Activated CD4-positive, alpha-beta T cell treated with anti-CD3 and anti-CD28 coated beads for 36 hours (primary cell): ENCODE measurements at places on chromosomes 7 and 10. TPM values are rescaled to one million over a fixed set of nuclear protein-coding genes. Genes with fewer than 3 reads are reported as not detected.

Gene ADCY1
- 1.2 TPM for total RNA-seq

Gene GPR26
- not detected for total RNA-seq

Gene CALHM1
- not detected for total RNA-seq

Gene PPP1R17
- not detected for total RNA-seq

Gene SDK1
- 1.9 TPM for total RNA-seq

- no peaks in the 10 kb centered on the region for H3K27me3 ChIP-seq
- no peak overlapping the region for H3K4me3 ChIP-seq
- peaks cover 11% of the 10 kb centered on the region for H3K4me1 ChIP-seq
- DNase-seq = no peak
These were observed 7.0 kb downstream of the CUX1 start for GRCh38 chr7:101824440-101824839.

DNA sequence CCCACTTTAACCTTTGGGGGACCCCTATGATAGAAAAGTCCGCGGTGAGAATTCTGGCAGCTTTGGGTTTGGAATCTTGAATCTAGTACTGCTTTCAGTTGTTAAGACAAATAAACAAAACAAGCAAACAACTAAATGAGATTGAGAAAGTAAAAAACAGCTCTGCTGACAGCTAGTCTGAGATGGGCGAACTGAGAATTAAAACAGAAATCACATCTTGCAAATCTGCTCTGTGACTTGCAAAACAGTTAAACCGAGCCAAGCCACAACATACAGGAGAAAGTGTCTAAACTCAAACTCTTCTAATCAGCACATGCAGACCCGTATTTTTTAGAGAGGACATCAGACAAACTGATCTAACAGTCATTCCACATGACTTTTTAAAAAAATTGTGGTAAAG lies 110.4 kb downstream of the SH2D4B start:
- peaks cover 5% of the 10 kb centered on the region for H3K27me3 ChIP-seq
- DNase-seq = no peak
- no peak overlapping the region for H3K27ac ChIP-seq
- H3K4me3 ChIP-seq = no peak overlapping the region
- no peaks in the 10 kb centered on the region for H3K36me3 ChIP-seq
- no peaks in the 10 kb centered on the region for H3K4me1 ChIP-seq

DNA sequence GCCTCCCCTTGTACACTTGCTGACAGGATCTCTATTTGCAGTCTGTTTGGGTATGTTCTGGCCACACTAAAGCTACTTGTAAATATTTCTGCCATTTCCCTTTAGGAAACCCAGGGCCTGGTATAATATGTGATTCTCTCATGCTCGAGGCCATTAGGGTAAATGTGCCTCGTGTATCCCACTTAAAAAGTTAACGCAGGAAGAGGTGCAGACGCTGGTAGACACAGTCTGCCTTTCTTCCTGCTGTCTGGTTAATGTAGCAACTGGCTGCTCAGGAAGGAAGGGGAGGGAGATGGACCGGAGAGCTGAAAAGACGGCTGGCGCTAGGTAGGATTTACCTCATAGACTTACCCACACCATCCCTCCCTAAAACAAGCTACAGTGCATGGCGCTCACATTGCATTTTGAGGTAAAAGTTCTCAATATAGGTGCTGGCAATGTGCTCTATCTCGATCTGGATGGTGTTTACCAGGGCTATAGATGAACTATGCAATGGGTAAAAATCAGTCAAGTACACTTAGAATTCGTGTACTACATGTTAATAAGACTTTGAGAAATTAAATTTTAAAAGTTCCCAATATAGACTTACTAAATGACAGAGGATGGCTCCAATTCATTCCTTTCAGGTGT lies 125.9 kb downstream of the JAZF1 start:
- H3K36me3 ChIP-seq = no peaks in the 10 kb centered on the region
- H3K4me1 ChIP-seq = peaks cover 10% of the 10 kb centered on the region
- H3K27me3 ChIP-seq = peaks cover 3% of the 10 kb centered on the region
- no peak for DNase-seq
- H3K27ac ChIP-seq = no peak overlapping the region

DNA sequence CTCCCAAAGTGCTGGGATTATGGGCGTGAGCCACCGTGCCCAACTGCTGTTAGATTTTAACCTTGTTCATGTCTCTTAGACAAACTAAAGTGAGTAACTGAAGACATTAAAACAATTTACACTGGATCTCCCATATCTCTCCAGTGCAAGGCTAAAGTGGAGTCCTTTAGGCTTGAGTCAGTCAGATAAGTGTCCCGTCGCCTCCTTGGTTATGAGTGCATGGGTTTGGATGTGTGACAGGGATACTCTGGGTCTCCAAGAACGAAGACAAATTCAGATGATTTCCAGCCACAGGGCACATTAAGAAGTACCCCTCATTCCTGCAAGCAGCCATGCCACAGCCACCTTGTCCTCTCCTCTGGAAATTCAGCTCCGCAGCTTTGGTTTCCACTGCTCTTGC lies 66.1 kb upstream of the PDZD8 start:
- peaks cover 14% of the 10 kb centered on the region for H3K27me3 ChIP-seq
- H3K27ac ChIP-seq = no peak overlapping the region
- peaks cover 6% of the 10 kb centered on the region for H3K4me1 ChIP-seq
- DNase-seq = no peak
- no peak overlapping the region for H3K4me3 ChIP-seq
- H3K36me3 ChIP-seq = peaks cover 2% of the 10 kb centered on the region

DNA sequence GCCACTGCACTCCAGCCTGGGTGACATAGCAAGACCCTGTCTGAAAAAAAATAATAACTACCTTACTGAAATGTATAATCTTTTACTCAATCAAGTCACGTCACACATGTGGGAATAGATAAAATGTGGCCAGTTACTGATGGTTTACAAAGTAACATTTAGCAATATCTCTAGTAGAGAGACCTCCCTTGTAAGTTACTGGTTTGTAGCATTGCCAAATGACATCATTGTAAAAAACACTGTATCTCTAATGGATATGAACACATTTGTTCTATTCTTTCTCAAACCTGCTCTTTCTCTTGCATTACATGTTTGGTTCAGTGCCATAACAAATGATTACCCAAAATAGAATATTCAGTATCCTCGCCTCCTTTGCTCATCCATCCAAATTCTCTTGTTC lies 18.8 kb downstream of the TET1 start:
- no peaks in the 10 kb centered on the region for H3K36me3 ChIP-seq
- no peak overlapping the region for H3K4me3 ChIP-seq
- no peak overlapping the region for H3K27ac ChIP-seq
- DNase-seq = no peak
- no peaks in the 10 kb centered on the region for H3K27me3 ChIP-seq

DNA sequence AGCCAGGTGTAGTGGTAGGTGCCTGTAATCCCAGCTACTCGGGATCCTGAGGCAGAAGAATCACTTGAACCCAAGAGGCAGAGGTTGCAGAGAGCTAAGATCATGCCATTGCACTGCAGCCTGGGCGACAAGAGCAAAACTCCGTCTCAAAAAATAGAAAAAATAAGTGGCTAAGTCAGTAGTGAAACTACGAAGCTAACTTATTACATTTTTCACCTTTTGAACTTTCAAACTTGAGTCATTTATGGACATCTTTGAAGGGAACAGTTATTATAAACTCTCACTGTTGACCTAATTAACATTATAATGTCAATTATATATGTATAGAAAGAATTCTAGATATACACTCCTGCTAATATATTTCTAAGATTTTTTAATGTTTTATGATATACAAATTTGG lies 541.5 kb upstream of the C7orf33 start:
- no peak for DNase-seq
- H3K27ac ChIP-seq = no peak overlapping the region

DNA sequence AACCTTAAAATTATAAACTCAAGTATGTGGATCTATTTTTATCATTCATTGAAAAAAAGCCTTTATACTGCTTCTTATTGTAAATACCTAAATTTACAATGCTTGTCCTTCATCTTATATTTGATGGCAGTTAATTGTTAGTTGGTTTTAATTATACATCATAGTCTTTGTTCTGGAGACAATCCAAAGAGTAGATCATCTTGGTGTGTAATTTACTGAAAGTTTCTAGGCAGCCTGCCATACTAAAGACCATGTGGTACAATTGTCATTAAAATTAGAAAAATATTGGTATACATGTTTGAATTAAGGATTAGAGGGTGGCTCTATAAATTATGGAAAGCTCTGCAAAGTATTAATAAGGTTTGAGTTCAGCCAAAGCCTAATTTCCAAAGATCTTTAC lies 231.4 kb downstream of the KCND2 start:
- no peak for DNase-seq
- no peaks in the 10 kb centered on the region for H3K4me1 ChIP-seq
- no peak overlapping the region for H3K27ac ChIP-seq
- no peaks in the 10 kb centered on the region for H3K27me3 ChIP-seq
- H3K4me3 ChIP-seq = no peak overlapping the region

- H3K36me3 ChIP-seq = peaks cover 40% of the 10 kb centered on the region
- H3K4me1 ChIP-seq = peaks cover 26% of the 10 kb centered on the region
- DNase-seq = peak; percentile 68
- no peak overlapping the region for H3K4me3 ChIP-seq
- H3K27ac ChIP-seq = peak overlapping the region; percentile 75
- H3K27me3 ChIP-seq = no peaks in the 10 kb centered on the region
These were observed 3.2 kb downstream of the ZNF316 start for GRCh38 chr7:6640246-6640721.

GRCh38 chr7:106206826-106207541 lies 77.8 kb downstream of the NAMPT start:
- H3K4me3 ChIP-seq = no peak overlapping the region
- peaks cover 28% of the 10 kb centered on the region for H3K27me3 ChIP-seq
- peaks cover 8% of the 10 kb centered on the region for H3K4me1 ChIP-seq
- peaks cover 2% of the 10 kb centered on the region for H3K36me3 ChIP-seq

DNA sequence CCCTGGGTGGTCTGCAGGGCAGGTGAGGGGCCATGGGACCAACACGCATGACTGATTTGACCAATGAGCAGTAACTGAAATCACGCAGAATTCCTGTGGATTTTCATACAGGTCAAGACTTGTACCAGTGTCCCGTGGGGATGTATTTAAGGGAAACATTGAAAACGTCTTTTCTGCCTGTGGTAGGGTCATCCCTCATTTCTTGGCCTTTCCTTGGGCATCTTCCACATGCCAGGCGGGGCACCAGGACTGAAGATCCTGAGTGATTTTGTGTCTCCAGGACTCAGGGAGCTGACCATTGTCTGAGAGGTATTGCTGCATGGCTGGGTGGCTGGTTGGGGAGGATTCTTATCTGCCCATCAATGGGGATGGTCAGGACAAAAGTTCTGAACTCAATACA lies 289.0 kb downstream of the GLRX3 start:
- no peak for DNase-seq
- peaks cover 7% of the 10 kb centered on the region for H3K27me3 ChIP-seq
- no peaks in the 10 kb centered on the region for H3K4me1 ChIP-seq
- no peak overlapping the region for H3K27ac ChIP-seq

- H3K4me1 ChIP-seq = no peaks in the 10 kb centered on the region
- no peak overlapping the region for H3K4me3 ChIP-seq
- H3K27ac ChIP-seq = no peak overlapping the region
- no peak for DNase-seq
These were observed 65.7 kb upstream of the KMT2C start for GRCh38 chr7:152501506-152501905.

GRCh38 chr7:120991581-120991980 lies 3.1 kb downstream of the CPED1 start:
- H3K36me3 ChIP-seq = no peaks in the 10 kb centered on the region
- no peak overlapping the region for H3K4me3 ChIP-seq
- H3K4me1 ChIP-seq = peaks cover 32% of the 10 kb centered on the region
- H3K27ac ChIP-seq = no peak overlapping the region

DNA sequence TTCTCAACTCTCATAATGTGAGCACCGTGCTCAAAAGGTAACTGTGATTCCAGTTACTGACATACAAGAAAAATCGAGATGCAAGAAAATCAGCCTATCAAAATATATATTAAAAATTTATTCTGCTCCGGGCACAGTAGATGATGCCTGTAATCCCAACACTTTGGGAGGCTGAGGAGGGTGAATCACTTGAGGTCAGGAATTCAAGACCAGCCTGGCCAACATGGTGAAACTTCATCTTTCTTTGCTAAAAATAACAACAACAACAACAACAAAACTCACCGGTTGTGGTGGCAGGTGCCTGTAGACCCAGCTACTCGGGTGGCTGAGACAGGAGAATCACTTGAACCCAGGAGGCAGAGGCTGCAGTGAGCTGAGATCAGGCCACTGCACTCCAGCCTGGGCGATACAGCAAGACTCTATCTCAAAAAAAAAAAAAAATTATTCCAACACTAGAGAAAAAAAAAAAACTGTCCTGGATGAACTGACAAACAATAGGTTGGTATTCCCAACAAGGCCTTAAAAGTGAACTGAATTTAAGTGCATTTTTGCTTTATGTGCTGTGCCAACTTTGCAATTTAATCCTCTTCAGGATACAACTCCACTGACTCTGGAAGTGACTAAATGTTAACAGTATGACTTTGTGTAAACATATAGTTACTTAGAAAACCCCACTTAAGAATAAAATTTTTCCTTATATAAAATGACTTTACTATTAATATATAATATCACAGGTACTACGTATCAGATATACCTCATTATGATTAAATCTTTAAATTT lies 51.1 kb downstream of the JMJD1C start:
- no peak overlapping the region for H3K4me3 ChIP-seq
- DNase-seq = no peak
- H3K4me1 ChIP-seq = peaks cover 35% of the 10 kb centered on the region

GRCh38 chr7:100685049-100685605 lies 8.9 kb downstream of the GIGYF1 start:
- no peak for DNase-seq
- H3K4me1 ChIP-seq = peaks cover 28% of the 10 kb centered on the region
- H3K27ac ChIP-seq = no peak overlapping the region
- H3K4me3 ChIP-seq = no peak overlapping the region
- H3K27me3 ChIP-seq = no peaks in the 10 kb centered on the region

- peak overlapping the region; percentile 63 for H3K27ac ChIP-seq
- peaks cover 12% of the 10 kb centered on the region for H3K4me1 ChIP-seq
- H3K4me3 ChIP-seq = no peak overlapping the region
- H3K36me3 ChIP-seq = no peaks in the 10 kb centered on the region
- peaks cover 29% of the 10 kb centered on the region for H3K27me3 ChIP-seq
- DNase-seq = peak; percentile 62
These were observed 32.9 kb upstream of the BPGM start for GRCh38 chr7:134613623-134614347.

- H3K36me3 ChIP-seq = peaks cover 47% of the 10 kb centered on the region
- H3K4me3 ChIP-seq = peak overlapping the region; percentile 83
- DNase-seq = no peak
- H3K27ac ChIP-seq = peak overlapping the region; percentile 92
- H3K27me3 ChIP-seq = peaks cover 8% of the 10 kb centered on the region
These were observed 612 bp downstream of the HILPDA start for GRCh38 chr7:128456255-128456725.

GRCh38 chr10:132387764-132388210 lies 9.2 kb upstream of the PWWP2B start:
- no peaks in the 10 kb centered on the region for H3K36me3 ChIP-seq
- H3K27ac ChIP-seq = peak overlapping the region; percentile 71
- H3K27me3 ChIP-seq = no peaks in the 10 kb centered on the region
- peaks cover 3% of the 10 kb centered on the region for H3K4me1 ChIP-seq
